ENCODE measurements at places on chromosomes 2 and 18.

- DNase-seq: no peak
Observed at GRCh38 chr2:237731663-237732062, 66.9 kb upstream of the RBM44 start.

GRCh38 chr2:17790536-17790935 is 25.7 kb upstream of the MSGN1 start:
- DNase-seq: no peak

DNA sequence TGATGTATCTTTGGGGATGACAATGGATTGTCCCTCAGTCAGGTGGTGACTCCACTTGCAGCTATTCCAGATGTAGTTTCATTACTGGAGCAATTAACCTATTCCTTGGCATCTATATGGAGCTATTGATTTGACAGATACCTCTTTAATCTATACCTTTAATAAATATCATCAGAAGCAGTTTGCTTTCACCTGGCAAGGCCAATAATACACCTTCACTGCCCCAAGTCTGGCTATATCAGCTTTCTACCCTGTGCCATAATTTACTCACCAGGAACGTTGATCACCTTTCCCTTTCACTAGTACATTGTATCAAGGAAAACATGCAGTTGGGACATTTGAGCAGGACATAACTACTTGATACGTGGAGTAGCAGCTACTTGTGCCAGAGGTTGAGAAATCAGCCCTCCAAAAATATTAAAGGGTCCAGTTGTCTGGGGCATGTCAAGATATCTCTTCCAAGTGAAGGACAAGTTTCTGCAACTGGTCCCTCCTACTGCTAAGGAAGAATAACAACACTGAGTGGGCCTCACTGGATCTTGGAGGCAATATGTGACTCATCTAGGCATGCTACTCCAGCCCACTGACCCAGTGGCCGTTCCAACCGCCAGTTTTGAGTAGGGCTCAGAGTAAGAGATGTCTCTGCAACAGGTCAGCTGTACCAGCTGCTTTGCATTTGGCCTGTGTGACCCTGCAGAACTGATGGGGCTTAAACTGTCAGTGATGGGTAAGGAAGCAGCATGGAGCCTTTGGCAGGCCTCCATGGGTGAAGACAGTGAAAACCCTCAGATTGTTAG is 67.0 kb downstream of the PSMG2 start:
- no peak for DNase-seq

- DNase-seq: no peak
Observed at GRCh38 chr2:122340246-122340645, 584.8 kb downstream of the TSN start.

Measured in effector CD4-positive, alpha-beta T cell (primary cell).